Mammary epithelial cell (primary cell): ENCODE measurements at places on chromosomes 11 and 22.

- peak; percentile 4 for DNase-seq
Measured at GRCh38 chr22:47333625-47334024, 571.2 kb downstream of the TBC1D22A start.

DNA sequence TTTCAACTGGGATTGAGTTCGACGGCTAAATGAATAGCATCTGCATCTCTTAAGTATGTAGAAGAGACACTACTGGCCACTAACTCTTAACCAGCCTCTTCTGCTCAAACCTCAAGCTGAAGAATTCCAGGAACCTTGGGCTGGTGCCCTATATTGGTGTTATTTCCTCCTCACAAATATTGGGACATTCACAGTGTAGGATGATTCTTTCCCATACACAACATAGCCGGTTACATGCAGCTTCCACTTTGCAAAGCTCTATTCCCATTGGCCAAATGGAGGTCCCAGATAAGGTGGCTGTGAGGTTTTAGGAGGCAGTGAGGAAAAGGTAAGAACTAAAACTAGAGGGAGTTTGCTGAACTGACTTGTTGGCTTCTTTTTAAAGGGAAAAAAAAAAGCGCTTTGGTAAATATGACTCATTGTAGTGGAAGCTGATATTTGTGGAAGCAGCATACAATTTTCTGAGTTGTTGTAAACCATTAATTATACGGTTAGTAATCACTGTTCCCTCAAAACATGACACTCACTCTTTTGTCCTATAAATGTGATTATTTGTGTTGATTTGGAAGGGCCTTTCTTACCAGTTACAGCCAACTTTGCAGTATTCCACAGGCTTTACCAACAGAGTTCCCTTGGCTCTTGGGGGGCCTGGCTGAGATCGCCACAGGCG is 17.6 kb downstream of the C22orf31 start:
- no peak for DNase-seq

GRCh38 chr22:36933629-36934417 is 20.4 kb downstream of the CSF2RB start:
- DNase-seq: peak; percentile 32

DNA sequence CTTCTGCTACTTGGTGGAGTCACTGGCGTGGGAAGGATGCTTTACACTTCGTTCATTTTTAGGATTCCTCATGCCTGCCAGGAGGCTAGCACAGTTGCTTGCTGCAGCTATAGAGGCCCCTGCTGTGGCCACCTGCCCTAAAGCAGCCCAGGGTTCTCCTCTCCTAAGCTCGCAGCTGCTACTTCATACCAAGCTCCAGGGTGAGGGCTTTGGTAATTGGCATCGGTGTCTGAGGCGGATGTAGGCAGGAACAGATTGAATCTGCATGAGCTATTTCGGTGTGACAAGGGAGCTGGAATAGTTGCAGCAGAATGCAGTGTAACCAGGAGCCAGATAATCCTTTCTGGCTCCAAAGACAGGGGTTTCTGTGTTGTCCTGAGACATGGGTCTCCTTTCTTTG is 133.1 kb downstream of the MICAL2 start:
- DNase-seq: no peak

DNA sequence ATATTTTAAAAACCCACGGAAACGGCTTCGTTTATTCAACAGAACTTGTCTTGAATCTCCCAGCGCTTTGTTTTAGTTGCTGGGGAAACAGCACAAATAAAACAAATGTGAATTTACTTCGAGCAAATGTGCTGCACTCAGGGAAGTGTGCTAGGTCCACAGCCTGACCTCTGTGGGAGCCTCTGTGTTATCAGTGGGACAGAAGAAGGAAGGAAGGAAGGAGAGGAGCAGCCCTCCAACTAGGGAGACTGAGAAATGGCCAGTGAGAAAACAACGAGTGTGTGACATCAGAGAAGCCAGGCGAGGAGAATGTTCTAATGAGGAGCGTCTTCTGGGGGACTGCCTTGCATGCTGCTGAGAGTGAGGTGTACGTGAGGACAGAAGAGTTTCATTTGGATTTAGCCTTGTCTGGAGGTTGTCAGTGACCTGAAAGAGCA is 42.7 kb downstream of the PPP6R3 start:
- DNase-seq: no peak

GRCh38 chr11:129141748-129142523 is 50.2 kb downstream of the ARHGAP32 start:
- peak; percentile 37 for DNase-seq

DNA sequence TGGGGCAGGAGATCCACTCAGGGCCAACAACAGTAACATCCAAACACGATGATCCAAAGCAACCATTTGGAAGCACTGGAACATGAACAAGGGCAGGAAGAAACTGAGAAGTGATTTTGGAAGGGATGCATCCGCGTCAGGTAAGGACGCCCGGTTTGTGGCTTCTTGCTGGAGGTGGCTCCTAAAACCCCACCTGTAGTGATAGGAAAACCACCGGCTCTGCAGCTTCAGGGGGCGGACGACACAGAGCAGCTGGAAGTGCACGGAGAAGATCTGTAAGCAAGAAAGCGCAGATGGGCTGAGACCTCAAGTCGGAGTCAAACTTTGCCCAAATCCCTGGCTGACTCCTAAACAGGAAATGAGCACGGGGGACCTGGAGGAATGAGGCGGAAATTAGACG is 1066.1 kb downstream of the BRD1 start:
- DNase-seq: no peak

DNA sequence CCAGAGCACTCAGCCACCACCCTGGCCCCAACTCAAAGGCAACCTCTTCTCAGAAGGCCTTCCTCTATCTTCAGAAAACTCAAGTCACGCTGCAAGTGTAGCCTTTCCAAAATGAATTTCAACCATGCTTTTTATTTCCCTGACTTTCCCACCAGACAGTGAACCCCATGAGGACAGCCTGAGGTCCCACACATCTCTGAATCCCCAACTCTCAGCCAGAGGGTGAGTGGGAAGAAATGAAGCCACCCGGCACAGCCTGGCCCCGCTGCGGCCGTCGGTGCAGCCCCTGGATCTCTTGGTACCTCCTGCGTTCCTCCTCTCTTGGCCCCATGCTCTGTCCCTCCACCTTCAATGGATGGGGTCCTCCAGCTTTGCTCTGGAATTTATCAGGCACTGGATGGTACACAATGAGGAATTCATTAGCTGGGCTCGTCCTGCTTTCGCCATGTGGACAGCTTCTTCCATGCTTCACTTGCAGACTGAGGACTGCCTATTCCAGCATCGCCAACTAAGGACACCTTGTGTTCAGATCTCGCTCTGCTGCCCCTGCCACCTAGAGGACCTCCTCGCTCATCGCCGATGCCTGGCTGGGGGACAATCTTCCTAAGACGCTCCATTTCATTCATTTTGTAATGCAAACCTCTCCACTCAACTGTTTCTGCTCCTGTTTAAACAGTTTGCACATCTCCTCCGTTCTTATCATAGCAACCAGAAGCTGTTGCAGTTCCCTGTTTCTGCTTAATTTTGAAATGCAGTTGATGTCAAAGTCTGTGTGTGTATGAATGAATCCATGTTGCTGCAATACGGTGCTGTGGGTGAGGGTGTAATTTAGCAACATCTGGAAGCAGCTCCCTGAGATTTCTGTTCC is 672.1 kb downstream of the TBC1D22A start:
- DNase-seq: no peak

DNA sequence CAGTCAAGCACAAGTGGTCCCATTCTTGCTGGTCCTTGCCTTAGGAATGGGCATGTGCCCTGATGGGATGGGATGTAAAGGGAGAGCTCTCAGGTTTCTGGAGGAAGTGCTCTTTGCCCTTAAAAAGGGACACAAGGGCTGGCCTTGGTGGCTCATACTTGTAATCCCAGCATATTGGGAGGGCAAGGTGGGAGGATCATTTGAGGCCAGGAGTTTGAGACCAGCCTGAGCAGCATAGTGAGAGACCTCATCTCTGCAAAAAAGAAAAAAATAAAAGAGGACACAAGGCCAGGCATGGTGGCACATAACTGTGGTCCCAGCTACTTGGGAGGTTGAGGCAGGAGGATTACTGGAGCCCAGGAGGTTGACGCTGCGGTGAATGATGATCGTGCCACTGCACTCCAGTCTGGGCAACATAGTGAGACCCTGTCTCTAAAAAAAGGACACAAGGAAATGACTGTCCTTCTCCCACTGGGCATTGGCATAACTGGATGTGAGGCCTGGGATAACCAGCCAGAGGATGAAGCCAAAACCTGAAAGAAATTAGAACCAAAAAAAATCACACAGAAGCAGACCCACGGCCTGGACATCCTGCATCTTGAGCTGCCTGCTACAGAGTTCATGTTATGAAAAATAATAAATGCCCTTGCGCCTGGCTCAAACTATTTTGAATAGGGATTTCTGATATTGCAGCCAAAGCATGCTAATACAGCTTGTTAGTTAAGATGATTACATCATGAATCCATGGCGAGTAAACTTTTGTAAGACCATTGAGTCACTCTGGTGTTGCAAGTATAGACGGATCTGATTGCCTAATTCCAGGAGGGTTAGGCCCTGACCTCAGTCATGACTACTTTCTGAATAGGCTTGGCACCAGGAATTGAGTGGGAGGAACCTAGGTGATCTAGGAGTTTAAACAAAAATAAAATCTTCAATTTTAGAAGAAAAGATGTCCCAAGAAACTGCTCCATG is 12.9 kb upstream of the CRKL start:
- DNase-seq: peak; percentile 98

DNA sequence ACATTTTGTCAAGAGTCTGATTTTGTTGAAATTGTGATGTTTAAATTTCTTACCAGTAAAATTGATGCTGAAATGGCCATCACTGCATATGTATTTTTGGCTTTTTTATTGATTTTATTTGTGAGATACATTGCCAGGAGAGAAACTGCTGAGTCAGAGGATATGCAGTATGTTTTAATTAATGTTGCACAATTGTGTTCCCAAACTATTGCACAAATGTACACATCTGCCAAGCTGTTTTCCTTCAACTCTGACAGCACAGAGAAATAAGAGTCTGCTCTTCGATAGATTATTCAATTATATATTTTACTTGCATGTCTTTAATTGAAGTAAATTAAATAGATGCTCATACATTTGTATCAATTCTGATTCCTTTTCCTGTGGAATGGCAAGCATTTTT is 640.2 kb upstream of the LUZP2 start:
- DNase-seq: peak; percentile 3

- no peak for DNase-seq
Measured at GRCh38 chr11:31422703-31423102, 53.0 kb downstream of the DNAJC24 start.

DNA sequence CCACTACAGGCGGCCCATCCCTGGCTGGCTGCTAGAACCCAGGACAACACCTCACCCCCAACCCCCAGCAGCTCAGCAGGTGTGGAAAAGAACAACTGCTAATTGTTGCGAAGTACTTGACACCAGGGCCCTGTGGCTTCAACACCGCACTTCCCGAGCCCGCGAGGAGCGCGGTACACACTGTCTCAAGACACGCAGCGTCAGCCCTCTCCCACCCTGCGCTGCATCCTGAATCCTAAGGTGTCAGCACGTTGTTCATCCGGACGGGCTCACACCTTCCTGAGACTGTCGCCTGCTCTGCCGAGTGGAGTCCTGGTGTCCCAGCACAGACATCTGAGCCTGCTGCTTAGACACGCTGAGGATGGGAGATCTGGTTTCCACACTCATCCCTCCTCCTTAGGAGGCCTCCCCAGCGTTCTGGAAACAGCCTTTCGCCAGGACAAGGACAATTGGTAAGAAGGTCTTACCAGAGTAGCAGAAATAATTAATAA is 1336.2 kb downstream of the BRD1 start:
- no peak for DNase-seq

GRCh38 chr11:130063451-130063850 is 6.2 kb upstream of the APLP2 start:
- peak; percentile 22 for DNase-seq

- no peak for DNase-seq
Measured at GRCh38 chr11:44698252-44698912, 28.4 kb upstream of the TSPAN18 start.

GRCh38 chr11:68584097-68584496 is 100.2 kb upstream of the GAL start:
- peak; percentile 3 for DNase-seq

- DNase-seq: no peak
Measured at GRCh38 chr11:77548552-77549445, 41.0 kb upstream of the AQP11 start.

DNA sequence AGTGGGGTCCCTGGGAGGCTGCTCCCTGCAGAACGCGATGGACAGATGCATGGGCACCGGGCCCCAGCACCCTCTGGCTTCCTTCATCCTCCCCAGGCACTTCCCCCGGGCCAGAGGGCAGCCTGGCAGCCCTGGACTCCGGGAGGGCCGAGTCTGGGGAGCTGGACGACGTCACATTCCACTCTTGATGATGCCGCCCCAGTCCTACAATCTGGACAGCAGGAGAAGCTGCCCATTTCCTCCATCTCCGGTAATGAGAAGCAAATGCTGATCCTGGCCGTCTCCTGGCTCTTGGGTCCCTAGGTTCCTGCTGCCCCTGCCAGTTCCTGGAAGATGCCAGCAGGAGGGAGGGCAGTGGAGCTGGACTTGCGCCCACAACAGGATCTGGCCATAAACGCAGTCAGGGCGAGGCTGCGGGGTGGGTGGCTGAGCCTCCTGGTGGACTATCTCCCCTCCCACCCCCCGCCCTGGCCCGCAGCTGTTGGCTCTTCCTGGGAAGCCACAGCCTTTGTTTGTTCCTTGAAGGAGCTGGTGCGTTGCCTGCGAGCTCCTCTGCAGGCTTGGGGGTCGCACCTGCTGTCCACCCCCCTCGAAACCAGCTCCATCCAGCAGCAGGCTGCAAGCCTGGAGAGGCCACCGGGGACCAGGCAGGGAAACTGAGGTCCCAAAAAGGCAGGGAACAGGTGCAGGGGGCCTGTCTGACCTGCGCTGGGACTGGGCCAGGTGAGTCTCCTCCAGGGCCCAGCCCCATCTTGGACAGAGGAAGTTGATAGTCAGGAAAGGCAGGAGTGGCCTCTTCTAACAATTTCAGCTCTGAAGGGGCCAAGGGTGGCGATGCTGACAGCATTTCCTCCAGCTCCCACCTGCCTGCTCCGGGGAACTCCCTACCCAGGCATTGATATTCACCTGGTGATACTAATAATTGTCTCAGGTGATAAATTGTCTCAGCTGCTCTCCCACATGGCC is 17.9 kb upstream of the MUC6 start:
- DNase-seq: no peak

DNA sequence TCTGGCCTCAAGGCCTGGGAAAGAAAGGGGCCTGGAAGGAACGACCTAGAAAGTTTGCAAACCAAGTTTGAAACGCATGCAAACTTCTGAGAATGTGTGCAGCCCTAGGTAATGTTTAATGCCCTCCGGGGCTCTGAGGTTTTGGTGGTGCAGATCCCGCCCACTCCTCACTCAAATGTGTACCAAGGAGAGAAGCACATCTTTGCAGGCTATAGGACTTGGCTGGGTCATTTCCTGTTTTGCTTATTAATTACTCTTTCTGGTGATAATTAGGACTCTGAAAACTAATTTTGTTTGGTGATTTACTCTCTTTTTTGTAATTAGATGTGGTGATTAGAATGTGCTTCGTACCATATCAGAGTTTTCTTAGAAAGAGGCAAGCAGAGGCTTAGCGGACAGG is 625.9 kb upstream of the CADM1 start:
- DNase-seq: no peak

- peak; percentile 94 for DNase-seq
Measured at GRCh38 chr11:86116386-86116726, 47.5 kb upstream of the PICALM start.
